ENCODE measurements at places on chromosomes 5 and 9.

- no peak for DNase-seq
Observed at GRCh38 chr9:95409650-95410426, 92.3 kb upstream of the FANCC start.

- DNase-seq, result no peak
Observed at GRCh38 chr5:151886546-151887275, 37.9 kb downstream of the GLRA1 start.

DNA sequence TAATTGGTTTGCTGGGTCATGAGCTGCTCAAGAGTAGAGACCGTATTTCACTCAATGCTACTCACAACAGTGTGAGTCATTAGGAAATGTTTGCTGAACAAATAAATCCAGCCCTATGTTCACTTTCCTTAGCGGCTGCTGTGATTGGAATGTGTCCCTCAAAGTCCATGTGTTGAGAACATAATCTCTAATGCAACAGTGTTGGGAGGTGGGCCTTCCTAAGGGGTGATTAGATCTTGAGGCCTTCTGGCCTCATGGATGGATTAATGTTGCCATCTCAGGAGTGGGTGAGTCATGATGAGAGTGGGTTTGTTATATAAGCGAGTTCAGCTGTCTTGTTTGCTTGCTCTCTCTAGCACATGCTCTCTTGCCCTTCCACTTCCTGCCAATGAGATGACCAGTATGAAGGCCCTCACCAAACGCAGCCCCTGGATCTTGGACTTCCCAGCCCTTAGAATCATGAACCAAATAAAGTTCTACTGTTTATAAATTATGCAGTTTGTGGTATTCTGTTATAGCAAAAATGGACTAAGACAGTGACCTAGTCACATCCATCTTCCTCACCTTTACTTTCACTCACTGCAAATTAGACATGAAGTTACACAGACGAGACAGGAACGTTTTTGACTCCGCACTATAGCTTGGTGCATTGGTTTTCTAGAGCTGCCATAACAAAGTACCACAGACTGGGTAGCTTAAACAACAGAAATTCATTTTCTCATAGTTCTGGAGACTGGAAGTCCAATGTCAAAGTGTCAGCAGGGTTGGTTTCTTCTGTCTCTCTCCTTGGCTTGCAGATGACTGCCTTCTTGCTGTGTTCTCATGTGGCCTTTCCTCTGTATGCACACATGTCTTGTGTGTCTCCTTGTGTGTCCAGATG lies 50.9 kb upstream of the FAM169A start:
- DNase-seq, result no peak

- DNase-seq, result no peak
Observed at GRCh38 chr5:133368916-133369783, 243.2 kb downstream of the FSTL4 start.

GRCh38 chr9:76330034-76330433 lies 64.2 kb downstream of the RFK start:
- DNase-seq, result no peak

DNA sequence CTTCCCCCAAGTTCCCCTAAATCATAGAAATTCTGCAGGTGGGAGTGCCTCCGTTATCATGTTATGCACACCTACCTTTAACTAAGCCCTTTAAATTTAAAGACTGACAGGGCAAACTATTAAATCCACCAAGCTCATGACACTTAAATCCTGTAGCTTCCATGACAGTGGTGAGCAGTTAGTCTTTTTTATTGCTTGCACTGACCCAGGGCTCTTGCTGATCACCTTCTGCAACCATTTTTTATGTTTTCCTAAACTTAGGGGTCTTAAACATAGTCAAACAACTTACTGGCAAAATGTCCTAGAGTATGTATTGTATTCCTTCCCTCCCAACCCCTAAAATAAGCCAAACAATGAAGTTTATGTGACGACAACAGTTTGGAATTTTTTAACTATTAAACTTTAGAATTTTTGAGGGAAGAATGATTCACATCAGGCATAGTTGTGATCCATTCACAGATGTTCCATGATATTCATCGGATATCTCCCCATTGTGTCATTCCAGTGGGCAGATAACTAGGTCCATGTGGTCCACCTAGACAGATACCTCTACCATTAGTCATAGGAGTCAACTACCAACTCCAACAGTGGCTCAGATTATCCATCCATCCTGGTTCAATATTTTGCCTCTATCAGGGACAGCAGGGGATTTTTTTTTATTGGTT lies 283.1 kb downstream of the ADAMTS6 start:
- DNase-seq, result no peak

- DNase-seq, result peak; percentile 73
Observed at GRCh38 chr5:176816043-176816745, 5.8 kb downstream of the UNC5A start.

- no peak for DNase-seq
Observed at GRCh38 chr9:135087899-135088347, 455 bp downstream of the OLFM1 start.

GRCh38 chr5:81544351-81545018 lies 150.6 kb upstream of the ACOT12 start:
- DNase-seq, result no peak

DNA sequence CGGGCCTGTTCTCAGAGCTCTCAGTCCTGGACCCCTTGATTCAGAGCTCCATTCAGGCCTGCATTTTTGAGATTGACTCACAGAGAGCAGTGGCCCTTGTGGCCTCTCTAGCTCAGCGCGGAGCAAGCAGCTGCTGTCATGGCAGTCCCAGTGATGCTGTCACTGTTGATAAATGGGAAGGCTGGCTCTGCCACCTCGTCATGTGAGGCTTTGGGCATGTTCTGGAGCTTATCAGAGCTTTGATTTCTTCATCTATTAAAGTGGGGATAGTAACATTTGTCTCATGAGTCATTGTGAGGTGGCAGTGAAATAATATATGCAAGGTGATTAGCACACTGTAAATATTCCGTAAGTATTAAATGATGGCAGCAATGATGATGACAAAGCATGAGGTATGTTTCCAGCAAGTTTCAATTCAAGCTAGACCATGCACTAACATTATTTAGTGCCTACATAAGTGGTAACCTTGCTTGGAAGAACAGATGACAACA lies 126.4 kb upstream of the CXCL14 start:
- DNase-seq, result no peak

GRCh38 chr9:105244734-105245028 lies 230 bp downstream of the SLC44A1 start:
- DNase-seq, result no peak

DNA sequence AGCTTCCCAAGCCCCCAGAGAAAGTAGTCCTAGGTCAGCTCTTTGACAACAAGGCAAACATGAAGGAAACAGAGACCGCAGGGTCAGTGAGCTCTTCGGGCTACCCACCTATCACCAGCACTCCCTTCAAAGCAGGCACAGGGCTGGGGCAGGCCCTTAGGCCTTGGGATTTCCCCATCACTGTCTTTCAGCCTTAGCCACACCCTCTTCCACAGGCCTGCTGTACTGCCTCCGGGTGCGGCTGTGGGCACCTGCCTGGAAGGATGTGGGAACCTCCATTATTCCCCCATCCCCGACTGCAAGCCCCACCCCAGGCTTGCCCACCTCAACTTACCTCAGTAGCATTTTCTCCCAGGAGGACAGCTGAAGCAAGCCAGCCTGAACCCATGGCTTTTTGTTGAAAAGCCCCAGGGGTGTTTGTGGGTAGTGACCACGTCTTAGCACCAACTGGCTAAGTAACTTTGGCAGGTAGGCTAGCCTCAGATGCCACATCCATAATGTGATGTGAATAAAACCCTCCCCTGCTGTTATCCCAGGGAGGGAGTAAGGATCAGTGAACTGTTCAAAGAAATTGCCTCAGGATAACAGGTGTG lies 100.2 kb downstream of the PIK3R1 start:
- DNase-seq, result no peak

- no peak for DNase-seq
Observed at GRCh38 chr5:143850050-143850683, 38.2 kb downstream of the HMHB1 start.

GRCh38 chr9:13661014-13661413 lies 381.5 kb upstream of the MPDZ start:
- no peak for DNase-seq

- DNase-seq, result no peak
Observed at GRCh38 chr5:136103118-136103517, 29.5 kb upstream of the SMAD5 start.

- peak; percentile 77 for DNase-seq
Observed at GRCh38 chr9:101028346-101029314, at the start of gene PLPPR1. TSS of gene PLPPR1 (plus strand) at chr9:101028727.

GRCh38 chr9:113482341-113482740 lies 18.8 kb downstream of the RGS3 start:
- no peak for DNase-seq

DNA sequence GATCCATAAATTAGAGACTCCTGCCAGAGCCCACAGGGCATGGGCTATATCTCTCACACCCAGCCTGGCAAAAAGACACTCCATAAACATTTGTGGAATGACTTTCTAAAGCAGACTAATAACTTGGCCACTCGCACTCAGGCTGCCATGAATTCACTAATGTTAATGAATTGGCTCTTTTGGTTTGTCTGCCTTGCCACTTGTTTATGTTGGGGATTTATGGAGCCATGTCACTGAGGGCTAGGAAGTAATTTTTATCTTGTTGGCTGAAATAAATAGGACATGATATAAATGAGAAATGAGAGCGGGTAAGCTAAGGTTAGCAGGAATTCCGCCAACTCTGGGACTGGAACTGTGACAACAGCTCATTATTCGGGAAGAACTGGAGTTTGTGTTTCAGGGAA lies 55.2 kb downstream of the DROSHA start:
- no peak for DNase-seq

GRCh38 chr5:27241564-27242257 lies 203.3 kb upstream of the CDH9 start:
- DNase-seq, result no peak

DNA sequence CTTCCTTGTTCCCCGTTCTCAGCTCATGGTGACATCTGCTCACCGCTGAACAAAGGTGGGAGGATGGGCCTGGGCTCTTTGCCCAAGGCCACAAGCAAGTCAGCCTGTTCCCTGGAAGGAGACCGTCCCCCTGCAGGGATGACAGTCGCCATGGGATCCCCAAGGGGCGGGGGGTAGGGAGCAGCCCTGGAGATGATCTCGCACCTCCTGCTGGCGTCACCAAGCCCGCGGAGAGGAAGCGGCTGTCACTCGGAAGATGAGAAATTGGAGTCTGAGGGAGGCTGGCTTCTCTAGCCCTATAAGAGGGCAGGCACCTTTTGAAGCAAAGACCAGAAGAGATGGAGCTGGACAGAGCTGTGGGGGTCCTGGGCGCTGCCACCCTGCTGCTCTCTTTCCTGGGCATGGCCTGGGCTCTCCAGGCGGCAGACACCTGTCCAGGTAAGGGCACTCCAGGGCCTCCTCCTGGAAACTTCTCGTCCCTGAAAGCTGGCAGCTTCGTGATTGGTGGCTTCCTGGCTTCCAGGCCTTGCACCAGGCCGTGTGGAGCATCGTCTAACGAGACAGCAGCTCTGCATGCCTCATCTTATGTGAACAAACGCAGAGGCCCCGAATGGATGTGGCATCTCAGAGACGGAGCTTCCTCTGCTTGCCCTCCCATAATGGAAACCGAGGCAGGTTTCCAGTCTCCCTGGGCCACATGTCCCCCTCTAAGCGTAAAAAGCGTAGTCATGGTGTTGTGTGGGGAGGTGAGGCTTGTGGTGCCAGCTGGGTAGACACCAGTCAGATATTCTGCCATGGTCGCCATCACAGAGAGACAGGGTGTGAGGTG lies at the start of gene FCN2:
Gene FCN2, plus strand, starts transcription at position 327 of the 829 bp plus-strand sequence. Its CDS starts 12 bp downstream, at position 339.
- DNase-seq, result no peak

DNA sequence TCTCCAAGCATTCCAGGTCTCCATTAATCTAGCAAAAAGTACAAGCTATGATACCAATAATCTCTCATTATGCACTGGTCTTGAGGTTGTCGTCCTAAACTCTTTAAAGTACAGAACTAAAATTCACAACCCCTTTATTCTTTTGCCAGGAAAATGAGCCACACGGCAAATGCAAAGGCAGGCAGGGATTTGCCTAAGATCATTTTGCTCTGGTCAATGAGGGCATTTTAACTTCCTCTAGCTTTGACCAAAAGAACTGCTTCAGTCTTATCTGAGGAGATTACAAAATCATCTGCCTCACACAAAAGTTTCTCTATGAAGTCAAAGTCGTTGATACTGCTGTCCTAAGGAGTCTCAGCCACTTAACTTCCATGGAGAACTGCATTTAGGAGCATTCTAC lies 51.8 kb downstream of the EPB41L4B start:
- DNase-seq, result no peak

GRCh38 chr9:128412120-128412790 lies 8.4 kb upstream of the CERCAM start:
- DNase-seq, result no peak

DNA sequence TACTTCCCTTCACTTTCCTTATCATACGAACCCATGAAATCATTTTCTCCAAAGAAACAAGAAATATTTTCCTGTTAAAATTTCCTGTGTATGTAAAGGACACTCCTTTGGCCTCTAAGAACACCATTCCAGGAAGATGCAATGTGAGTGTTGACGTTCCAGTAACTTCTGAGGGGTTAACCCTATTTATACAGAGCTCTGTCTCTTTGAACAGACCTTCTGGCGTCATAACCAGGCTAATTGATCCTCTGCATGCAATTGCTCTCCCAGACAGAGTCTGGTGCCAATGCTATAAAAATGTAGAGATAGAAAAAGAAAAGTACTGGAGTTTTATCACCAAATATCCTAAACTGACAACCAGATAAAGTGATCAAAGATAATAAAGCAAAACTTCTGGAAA lies 218.5 kb downstream of the TLE1 start:
- DNase-seq, result no peak

- DNase-seq, result no peak
Observed at GRCh38 chr9:123368023-123368422, 12.0 kb downstream of the CRB2 start.

DNA sequence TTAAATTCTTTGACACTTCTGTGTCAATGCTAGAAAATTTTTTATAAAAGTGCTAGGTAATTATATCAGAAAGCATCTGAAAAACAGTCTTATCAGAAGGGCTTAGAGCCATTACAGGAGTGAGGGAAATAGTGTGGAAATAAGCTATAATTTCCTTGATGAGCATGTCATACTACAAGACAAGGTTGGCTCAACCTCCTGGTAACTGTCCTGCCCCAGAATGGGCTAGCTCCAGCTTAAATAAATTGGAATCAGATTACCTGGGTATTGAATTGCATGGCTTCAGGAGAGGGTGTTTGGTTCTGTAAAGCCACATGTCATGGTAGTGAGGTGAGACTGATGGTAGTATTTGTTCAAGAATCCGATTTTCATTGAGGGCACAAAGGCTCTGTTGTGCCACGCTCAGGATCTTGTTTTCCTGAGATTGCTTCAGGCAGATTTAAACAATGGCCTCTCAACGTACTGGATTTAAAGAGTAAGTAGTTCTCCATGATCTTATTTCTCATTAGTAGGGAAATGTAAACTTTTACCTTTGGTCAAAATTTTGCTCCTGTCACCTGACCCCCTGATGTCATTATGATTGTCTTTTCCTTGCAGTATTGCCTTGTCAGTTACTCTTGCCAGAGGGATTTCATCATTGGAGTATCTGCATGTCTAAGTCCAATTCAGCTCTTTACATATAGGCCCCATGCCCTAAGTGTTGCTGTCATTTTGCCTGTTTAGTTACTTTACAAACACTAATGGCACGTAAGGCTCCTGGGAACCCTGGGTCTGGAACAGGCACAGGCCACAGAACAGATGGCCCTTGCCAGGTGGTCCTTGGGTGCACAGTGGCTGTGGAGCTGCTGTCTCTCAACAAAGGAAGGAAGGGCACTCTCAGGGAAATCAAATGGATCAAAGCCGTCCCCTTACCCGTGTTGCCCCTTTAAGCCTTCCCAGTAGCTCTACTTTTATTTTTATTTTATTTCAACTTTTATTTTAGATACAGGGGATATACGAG lies 21.3 kb downstream of the TRIO start:
- no peak for DNase-seq

- DNase-seq, result no peak
Observed at GRCh38 chr5:124060413-124061067, 548.6 kb downstream of the CSNK1G3 start.
